ENCODE measurements at places on chromosomes 7 and 10.

DNA sequence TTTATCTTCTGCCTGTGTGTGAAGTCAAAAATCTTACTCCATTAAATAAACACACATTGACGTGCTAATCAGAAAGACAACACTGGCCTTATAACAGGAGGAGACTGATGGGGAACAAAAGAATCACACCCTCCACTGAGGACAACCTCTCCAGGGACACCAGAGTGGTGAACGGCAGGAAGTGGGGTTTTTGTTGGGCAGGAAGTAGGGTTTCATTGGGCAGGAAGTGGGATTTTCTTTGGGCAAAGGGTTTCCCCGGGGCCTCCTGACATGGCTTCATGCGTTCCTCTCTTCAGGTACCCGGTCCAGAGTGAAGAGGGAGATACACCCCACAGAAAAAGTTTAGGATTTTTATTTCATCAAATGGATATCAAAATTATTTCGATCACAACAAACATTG, 30.6 kb downstream of the ADARB2 start:
- no peak for DNase-seq

DNA sequence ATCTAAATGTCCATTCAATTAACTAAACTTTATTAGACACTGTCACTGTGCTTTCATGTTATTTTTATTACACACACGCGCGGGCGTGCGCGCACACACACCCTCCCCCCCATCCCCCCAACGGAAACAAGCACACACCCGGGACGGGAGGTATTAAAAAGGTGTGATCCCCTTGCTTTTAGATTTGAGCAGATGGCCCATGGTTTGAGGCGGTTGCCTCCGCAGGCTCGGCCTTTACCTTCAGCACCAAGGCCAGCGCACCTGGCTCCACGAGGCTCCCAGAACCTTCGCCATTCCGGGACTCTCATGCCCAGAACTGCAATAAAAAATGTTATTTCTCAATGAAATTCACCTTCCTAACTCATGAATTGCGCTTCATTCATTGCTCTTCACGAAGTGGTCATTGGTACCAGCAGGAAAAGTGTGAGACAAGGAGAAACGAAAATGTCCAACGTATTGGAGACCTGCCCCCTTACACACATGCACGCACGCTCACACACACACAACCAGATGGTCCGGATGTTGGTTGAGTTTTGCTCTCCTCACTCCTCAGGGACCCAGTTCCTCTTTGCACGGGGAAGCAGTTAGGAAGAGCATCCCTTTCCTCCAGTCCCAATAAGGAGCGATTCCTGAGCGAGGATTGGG, 20.8 kb upstream of the PTF1A start:
- DNase-seq, result no peak

- no peak for DNase-seq
Observed at GRCh38 chr7:101114492-101114891, 12.4 kb upstream of the SERPINE1 start.

- no peak for DNase-seq
Observed at GRCh38 chr7:153422291-153423209, 629.6 kb upstream of the DPP6 start.

- no peak for DNase-seq
Observed at GRCh38 chr7:26376175-26376917, 84.7 kb downstream of the SNX10 start.

- peak; percentile 16 for DNase-seq
Observed at GRCh38 chr7:158695726-158696452, 8.7 kb downstream of the NCAPG2 start.

GRCh38 chr7:32921896-32922295, 30.3 kb upstream of the KBTBD2 start:
- no peak for DNase-seq

DNA sequence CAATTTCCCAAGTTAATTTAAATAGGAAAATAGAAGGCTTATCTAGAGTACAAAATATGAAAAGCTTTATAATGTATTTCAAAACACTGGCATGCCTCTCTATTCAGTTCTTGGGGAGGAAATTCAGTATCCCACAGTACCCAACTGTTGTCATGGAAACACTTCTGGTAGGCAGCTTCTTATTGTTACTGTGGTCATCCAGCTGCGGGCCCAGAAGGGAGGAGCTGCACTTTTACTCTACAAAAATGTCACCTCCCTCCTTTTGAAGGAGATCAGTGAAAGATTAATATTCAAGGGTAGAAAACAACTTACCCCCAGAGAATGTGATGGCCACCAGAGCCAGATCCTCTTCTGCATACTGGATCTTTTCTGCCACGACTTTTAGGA, 202.8 kb downstream of the RAPGEF5 start:
- DNase-seq, result no peak

DNA sequence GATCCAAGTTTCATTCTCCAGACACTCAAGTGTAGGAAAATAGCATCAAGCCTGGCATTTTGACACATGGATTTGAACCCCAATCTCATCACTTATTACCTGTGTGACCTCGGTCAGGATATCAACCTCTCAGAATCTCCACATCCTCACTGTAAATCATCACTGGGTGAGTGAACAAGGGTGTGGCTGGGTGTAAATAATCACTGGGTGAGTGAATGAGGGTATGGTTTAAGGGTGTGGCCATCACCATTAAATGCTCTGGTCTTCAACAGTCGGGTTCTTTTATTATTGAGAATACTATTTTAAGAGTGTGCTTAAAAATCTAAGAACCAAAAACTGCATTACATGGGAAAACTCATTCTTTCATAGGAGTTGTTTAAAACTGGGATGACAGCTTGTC, 200.1 kb downstream of the DOCK4 start:
- DNase-seq, result no peak

DNA sequence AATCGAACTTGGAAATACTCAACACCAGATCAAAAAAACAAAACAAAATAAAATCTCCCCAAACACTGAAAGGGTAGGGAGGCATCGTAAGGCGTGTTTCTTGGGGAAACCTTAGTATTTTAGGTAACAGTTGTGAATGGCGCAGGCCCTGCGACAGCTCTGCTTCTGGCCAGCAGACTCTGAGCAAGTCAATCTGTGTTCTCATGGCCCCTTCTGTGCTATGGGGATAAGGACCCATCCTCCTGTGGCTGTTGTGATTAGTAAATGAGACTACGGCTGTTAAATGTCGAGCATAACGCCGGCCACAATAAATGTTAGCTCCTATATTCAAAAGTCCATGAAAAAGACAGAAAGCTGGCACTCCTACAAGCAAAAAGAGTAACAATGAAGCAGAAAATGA, 27.0 kb downstream of the RPP38 start:
- DNase-seq, result no peak

DNA sequence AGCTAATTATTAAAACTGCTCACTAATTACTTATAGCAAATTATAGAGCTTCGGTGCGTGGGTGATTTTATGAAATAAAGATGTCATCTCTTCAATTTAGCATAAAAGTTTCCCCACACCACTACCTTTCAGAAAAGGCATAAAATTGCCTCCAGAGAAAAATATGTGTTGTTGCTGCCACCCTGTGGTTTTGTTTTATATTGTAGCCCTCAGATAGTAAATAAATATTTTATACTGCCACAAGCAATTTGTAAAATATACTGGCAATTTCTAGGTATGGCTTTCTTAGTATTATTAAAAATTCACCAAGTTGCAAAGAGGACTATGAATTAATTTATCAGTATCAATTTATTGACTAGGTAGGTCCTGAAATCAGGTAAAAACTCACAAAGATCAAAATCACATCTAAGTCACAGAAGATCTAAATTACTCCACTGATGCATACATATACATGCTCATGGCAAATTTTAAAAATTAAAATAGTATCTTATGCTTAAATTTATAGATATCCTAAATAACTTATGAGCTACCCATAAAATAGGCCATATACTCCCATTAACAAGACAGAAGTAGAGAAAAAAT, 26.5 kb downstream of the ASNS start:
- DNase-seq, result peak; percentile 10

- no peak for DNase-seq
Observed at GRCh38 chr10:60262647-60263126, 127.0 kb downstream of the ANK3 start.

GRCh38 chr10:118272149-118272721, 69.9 kb downstream of the FAM204A start:
- DNase-seq, result no peak

DNA sequence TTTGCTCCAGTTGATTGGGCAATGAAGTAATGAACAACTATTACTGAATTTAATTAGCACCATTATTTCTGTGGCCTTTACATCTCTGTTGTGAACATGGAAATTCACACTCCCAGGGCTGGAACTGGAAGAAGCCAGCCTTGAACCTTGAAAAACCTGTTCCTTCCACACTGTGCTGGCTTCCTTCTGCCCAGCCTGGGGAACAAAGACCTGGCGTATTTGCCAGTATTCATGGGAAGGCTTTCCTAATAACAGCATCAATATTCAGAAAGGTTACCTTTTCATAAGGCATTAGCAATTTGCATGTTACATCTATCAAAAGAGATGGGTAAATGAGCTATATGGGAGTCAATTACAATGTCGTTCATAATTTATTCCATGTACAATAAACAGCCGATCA, 1.3 kb downstream of the C10orf90 start:
- no peak for DNase-seq

GRCh38 chr10:118106426-118106825, 59.7 kb upstream of the RAB11FIP2 start:
- no peak for DNase-seq

- no peak for DNase-seq
Observed at GRCh38 chr7:144584726-144585125, 181.2 kb upstream of the NOBOX start.

- DNase-seq, result no peak
Observed at GRCh38 chr10:69643779-69644657, 14.0 kb downstream of the FAM241B start.

GRCh38 chr10:93871671-93872204, 22.0 kb upstream of the SLC35G1 start:
- no peak for DNase-seq

DNA sequence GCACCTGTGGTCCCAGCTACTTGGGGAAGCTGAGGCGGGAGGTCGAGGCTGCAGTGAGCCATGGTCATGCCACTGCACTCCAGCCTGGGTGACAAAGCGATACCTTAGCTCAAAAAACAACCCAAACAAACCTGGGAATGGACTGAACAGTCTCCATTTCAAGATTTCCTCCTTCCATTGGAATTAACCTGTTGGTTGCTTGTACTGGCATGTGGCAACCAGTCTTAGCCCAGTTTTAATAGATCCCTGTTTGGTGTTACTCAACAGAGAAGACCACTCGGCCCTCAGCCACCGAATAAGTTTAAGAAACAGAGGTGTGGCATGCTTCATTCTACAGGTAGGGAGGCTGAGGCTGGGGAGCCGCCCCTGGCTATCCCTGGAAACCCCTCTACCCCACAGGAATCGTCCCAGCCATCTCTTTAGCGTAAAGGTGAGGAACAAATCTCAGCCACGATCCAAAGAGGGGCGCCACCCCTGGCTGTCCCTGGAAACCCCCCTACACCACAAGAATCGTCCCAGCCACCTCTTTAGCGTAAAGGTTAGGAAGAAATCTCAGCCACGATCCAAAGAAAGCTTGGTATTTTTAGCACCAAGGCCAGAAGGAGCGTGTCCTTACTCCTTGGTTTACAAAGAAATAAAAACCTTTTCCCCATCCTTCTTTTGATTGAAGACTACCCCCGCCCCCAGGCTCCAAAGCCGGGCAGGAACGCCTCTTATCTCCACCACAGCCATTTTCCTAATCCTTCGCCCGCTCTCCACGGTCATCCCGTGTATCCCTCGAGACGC, 861 bp upstream of the TSPAN14 start:
- DNase-seq, result no peak

- no peak for DNase-seq
Observed at GRCh38 chr10:43076876-43077420, at the start of gene RET. Gene RET, plus strand, starts transcription at chr10:43077069. Its CDS starts 190 bp downstream, at chr10:43077259.

- no peak for DNase-seq
Observed at GRCh38 chr10:108496106-108496505, 1331.6 kb upstream of the SORCS1 start.

All from epithelial cell of proximal tubule (primary cell).